Fibroblast of skin of right quadriceps (primary cell): ENCODE measurements at places on chromosomes 11 and 22.

- peak; percentile 32 for DNase-seq
Observed at GRCh38 chr11:11243590-11244469, 109.2 kb downstream of the CSNK2A3 start.

GRCh38 chr11:59773083-59773440 is 17.9 kb downstream of the STX3 start:
- DNase-seq = no peak

- no peak for DNase-seq
Observed at GRCh38 chr11:42023267-42023666, 563.8 kb upstream of the LRRC4C start.

DNA sequence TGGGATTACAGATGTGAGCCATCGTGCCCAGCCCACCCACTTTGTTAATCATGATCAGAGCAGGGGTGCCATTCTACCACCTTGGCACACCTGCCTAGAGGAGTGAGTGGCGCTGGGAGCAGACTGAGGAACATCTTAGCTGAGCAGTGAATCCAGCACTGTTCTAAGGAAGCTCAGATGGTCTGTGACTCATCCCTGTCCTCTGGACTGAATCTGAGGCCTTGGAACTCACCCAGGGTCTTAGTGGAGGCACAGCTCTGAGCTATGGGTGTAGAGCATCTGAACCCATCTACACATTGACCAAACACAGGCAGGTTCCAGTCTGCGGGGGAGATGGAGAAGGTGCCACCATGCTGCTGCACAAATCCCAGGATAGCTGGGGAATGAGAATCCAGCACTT is 14.9 kb downstream of the PGAP2 start:
- peak; percentile 64 for DNase-seq

DNA sequence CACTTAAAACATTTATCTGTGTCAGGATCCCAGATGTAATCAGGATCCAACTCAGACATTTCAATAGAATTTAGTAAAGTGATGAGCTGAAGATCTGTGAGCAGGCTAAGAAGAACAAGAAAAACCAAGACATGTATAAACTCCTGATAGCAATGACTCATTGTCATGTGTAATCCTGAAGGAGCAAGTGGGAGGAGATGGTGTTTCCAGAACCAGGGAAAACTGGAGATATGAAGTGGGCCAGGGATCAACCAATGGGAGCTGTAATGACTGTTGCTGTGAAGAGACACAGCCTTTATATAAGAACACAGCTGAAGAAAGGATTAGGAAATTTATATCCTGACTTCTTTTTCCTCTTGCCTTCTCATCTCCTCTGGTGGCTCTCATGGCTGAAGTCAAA is 682.5 kb upstream of the ARHGAP42 start:
- no peak for DNase-seq

DNA sequence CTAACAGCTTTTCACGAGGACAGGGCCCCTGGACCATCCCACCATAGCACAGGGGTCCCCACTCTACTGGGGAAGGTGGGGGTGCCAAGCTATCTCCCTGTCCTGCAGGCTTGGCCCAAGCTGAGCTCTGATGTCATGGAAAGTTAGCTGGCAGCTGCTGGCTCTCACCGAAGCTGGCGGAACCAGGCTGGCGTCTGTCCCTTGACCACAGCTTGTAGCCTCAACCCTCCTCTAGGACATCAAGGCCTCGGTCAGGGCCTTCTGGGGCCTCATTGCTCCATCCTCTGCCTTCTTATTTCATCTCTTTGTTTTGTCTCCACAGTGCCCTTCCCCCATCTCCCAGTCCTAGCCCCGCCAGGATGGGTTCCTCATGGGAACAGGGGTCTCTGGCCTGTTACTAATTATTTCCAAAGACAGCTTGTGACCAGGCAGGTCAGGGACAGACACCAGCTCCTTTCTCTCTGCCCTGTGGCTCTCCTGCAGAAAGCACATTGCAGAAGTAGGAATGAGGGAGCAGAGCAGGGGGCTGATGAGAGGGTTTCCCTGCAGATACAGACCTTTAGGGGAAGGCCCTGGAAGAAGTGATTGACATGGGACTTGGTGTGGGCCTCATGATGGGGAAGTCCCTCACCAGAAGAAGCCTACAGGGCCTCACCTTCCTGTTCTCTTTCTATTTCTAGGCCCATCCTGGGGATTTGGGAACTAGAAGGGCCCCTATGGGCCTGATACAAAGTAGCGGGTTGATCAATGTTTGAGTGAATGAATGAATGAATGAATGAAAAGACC is 97.5 kb upstream of the ALX4 start:
- no peak for DNase-seq

DNA sequence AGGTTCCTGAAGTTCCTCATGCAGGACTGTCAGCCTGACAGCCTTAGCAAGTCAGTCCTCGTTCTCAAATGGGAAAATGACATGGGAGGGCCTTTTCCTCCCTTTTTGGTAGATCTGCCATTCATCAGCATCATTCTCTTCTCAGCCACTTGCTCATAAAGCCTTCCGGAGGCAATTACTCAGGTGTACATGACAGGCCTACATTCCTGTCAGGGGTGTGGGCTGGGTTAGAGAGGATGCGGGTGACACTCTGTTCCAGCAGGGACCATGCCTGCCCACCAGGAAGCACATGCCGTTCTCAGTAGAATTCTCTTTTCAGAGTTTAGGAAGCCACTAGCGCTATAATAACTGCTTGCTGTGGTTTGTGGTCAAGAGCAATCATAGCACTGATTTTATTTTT is 24.2 kb upstream of the ANKK1 start:
- no peak for DNase-seq

GRCh38 chr11:47453365-47453764 is 4.4 kb upstream of the RAPSN start:
- no peak for DNase-seq

- peak; percentile 22 for DNase-seq
Observed at GRCh38 chr11:13152736-13153541, 124.7 kb upstream of the BMAL1 start.

GRCh38 chr11:76148231-76148630 is 58.1 kb downstream of the WNT11 start:
- no peak for DNase-seq

- DNase-seq = no peak
Observed at GRCh38 chr11:27525824-27526516, 19.4 kb upstream of the LIN7C start.

DNA sequence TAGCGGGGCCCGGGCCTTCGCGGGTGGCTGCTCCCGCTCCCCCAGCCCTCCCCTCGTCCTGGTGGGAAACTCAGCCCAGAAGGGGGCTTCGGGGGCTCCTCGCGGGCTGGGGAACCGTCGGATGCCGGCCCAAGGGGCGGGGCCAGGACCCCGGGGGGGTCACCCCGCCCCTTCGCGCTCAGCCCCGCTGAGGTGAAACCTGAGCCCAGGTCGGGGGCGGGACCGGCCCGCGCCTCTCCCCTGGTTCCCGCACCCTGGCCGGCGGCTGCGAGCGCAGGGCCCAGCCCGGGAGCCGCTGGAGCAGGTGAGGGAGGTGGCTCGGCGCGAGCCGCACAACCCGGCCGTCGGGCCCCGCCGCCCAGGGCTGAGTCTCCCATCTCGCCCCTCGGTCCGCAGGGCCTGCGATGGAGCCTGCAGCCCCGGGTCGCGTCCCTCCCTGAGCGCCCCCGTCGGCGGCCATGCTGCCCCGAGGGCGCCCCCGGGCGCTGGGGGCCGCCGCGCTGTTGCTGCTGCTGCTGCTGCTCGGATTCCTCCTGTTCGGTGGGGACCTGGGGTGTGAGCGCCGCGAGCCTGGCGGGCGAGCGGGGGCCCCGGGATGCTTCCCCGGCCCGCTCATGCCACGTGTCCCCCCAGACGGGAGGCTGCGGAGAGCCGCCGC is at the start of gene LARGE2:
Gene LARGE2 (plus strand): TSS at position 232 of the 658 bp plus-strand sequence. CDS start 227 bp downstream, at position 459.
- no peak for DNase-seq

- peak; percentile 85 for DNase-seq
Observed at GRCh38 chr11:130580372-130580771, 131.9 kb downstream of the ADAMTS15 start.

DNA sequence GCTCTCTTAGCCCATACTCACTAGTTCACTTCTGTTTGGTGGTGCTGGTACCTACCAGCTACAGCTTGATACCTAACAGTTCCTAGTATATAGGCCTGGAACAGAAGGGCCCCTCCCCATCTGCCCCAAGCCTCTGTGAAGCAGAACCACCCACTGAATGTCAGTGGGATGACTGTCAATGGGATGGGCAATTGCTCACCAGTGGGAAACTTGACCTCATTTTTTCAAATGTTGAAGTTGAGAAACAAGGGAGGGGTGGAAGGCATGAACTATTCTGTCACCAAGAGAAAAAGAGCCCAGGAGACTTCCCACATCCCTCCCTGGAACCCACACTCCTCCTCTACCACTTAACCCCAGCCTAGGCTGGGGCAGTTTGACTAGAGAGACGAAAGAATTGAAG is at the start of gene NLRP10:
Gene NLRP10 (minus strand): TSS at position 62 of the 400 bp plus-strand sequence. CDS start 1,952 bp downstream, outside the sequence.
- peak; percentile 74 for DNase-seq

DNA sequence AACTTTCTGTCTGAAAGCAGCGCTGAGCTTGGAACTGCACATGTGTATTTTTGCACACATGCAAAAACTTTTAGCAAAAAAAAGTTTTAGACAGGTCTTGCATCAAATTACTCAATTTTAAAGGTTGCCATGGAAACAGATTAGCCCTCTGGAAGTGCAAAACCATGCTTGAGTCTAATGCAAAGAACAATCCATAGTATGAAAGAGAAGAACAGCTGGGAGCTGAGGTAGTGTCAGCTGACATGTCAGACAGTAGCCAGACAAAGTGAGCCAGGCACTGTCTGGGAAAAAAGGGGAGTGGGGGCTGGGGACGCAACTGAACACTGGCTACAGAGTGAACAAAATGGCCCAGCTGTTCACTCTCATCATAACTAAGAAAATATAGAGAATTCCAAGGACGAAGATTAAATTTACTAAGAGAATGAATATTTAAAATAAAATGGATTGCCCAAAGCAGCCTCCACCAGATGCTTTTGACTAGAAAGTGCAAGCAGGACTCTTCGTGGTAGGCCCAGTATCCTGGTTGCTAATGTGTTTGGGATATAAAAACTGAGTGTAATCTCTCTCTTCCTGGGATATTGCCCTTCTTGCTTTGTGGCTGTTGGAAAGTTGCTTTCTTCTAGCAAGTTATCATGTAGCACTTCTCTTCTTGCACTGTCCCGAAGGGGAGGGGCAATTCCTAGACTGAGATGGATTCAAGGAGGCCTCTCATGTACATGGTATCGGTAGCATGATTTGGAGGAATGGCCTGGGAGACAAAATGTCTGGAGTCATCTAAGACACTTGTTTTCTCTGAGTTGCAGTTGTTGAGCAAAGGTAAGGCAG is 434.1 kb upstream of the FAT3 start:
- DNase-seq = no peak

- peak; percentile 55 for DNase-seq
Observed at GRCh38 chr11:11843211-11843621, 1.4 kb downstream of the USP47 start.

DNA sequence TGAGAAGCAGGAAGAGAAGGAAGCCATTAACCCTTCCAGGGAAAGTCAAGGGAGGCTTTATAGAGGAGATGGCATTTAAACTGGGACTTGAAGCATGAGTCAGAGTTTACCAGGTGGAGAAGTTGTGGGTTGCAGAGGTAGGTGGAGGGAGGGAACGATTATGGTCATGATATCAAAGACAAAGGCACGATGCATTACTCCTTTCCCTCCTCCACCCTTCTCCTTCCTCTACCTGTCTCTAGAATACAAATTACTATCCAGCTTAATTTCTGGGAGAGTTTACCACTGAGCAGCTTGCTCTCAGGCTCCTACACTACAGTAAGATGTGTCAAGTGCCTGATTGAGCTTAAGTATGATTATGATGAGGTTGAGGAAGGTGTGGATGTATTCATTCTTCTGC is 151.7 kb downstream of the NELL1 start:
- DNase-seq = no peak

- peak; percentile 92 for DNase-seq
Observed at GRCh38 chr11:81005595-81005994, 1564.8 kb upstream of the TENM4 start.
